NCI-H1092 (cell line): ENCODE measurements at places on chromosomes 12 and 14.

- DNase-seq: no peak
These were observed 72.7 kb upstream of the FUT8 start for GRCh38 chr14:65339866-65340265.

GRCh38 chr14:61330511-61330910 lies 9.1 kb downstream of the PRKCH start:
- DNase-seq: no peak

DNA sequence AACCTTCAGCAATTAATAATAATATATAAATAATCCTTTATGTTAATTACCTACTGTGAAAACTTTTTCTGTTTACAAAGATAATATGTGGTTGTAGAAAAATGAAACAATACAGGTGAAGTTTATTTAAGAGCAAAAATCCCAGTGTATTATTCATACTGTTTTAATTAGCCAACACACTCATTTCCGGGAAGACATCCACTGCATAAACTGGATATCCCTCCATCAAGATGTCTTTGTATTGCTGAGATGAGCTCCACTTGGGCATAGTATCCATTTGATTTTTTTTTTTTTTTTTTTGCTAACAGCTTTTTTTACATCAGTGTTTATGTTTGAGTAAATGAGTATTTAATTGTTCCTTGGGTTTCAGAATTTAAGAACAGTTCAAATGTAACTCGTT lies 13.7 kb upstream of the DERA start:
- no peak for DNase-seq

DNA sequence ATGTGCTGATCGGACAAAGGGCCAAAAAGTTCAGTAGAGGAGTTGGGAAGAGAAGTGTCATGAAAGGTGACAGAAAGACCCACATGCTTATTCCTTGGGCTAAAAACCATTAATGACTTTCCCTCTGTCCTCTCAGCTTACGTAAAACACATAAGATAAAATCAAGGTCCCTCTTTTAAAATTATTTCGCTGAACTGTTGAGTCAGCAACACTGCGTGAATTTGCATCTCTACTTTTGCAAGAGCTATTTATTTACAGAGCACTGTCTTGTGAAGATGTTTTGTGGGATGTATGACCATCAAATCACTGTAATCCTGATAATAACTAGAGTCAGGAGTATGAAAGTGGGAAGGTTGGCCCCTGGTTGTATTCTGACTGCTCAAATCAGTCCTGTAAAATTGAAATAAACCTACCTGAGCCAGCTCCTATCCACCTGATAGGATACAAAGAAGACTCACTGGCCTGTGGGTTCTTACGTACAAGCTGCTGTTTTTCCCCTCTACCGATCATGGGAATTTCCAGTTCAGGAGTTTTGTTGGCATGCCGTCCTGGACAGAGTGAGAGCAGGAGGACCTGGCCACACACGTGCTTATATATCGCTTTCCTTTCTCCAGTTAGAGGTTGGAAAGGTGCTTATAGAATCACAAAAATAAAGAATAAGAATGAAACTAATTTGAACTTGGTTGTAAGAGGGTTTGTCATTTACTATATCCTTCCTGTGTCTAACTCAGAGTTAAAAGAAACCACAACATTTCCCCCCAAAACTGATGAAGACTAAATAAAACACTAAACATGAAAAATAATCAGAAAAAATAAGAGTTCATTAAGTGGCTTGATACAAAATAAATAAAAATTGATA lies 42.9 kb downstream of the IFNG-AS1 start:
- no peak for DNase-seq

GRCh38 chr12:106080041-106080790 lies 58.5 kb downstream of the NUAK1 start:
- DNase-seq: no peak

DNA sequence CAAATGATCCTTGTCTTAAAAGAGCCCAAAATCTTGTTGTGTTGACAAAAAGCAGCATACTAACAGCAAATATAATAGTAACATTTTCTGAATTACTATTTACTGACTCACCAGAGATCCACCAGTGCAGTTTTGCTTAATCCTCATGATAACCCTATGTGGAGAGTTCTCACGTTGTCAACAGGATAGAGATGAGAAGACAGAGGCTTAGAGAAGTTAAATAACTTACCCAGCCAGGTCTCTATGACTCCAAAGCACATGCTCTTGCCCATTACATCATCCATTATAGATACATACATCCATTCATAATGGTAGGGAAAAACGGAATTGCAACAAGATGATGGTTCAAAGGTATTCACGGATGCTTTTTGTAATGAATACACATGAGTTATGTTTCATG lies 111.9 kb downstream of the PAX9 start:
- no peak for DNase-seq
